ENCODE measurements at places on chromosomes 16 and 17.

- DNase-seq, result no peak
Observed at GRCh38 chr17:4124999-4125398, 17.8 kb downstream of the ZZEF1 start.

- DNase-seq, result no peak
Observed at GRCh38 chr17:47905221-47905733, 9.2 kb downstream of the SP2 start.

DNA sequence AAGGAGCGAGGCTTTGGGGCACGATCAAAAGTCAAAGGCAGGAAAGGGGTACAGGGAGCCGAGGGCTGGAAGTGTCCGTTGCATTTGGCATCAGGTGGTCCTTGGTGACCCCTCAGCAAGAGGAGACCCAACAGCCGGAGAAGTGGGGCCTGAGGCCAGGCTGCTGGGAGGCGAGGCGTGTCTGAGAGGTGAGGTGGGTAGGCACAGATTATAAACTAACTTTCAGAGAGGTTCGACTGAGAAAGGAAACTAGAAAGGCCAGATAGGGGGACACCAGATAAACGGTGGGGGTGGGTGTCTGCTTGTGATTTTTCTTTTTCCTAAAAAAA lies 3.6 kb downstream of the PECAM1 start:
- DNase-seq, result no peak

- DNase-seq, result no peak
Observed at GRCh38 chr16:86959729-86960128, 357.5 kb downstream of the C16orf95 start.

DNA sequence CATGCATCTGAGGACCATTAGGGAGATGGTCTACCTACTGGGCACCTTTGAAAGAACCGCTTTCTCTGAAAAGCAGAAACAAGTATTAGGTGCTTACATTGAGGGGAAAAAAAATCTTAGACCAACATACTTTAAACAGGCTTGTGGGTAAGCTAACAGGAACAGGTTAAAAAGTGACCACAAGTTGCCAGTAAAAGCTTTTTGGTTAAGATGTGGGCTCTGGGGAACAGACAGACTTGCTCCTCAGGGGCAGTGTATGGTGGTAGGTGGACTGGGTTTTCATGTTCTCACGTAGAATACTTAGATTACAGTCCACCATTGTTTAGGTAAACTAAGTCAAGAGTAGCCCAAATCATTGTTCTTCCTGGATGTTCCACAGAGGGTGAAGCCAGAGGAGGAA lies 41.2 kb downstream of the REXO5 start:
- DNase-seq, result no peak

DNA sequence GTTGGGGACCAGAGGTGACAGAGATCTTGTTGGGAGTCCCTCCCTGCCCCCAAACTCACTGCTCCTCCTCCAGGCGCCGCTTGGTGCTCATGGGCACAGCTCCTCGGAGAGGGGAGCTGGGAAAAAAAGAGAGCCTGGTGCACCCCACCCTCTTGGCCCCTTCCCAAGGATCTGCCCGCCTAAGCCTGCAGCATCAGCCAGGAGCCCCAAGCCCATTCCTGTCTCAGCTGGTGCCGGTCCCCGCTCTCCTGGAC lies 400 bp downstream of the HCFC1R1 start:
- no peak for DNase-seq

DNA sequence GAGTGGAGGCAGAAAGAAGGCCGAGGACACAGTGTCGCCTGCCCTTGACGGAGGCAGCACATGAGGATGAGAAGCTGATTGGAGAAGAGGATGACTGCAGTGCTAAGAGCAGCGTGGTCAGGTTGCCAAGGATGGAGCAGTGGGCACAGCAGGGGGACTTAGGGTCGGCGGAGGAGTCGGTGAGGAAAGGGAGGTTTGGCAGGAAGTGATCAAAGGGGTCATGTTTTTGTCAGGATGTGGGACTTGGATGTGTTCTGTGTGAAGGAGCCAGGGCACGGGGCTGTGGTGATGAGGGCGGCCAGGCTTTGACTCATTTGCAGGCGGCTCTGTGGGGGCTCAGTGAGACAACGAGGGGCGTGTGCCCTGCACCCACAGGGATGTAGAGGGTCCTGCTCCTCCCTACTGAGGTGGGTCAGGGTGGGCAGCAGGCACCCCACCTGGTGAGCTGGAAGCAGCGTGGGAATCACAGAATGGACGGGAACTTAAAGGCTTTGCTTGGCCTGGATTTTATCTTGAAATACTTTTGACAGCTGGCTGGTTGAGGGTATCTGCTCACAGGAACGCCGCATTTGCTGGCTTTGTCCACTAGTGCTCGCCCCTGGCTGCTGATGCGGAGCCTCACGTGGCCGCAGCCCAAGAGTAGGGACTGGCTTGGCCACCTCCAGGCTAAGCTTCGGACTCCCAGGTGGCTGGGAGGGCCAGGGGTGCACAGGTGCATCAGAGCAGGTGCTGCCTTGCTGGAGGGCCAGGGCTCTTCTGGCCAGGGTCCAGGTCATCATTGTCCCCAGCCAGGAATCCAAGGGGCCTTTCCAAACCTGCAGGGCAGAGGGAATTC lies 6.0 kb downstream of the MPG start:
- DNase-seq, result no peak

DNA sequence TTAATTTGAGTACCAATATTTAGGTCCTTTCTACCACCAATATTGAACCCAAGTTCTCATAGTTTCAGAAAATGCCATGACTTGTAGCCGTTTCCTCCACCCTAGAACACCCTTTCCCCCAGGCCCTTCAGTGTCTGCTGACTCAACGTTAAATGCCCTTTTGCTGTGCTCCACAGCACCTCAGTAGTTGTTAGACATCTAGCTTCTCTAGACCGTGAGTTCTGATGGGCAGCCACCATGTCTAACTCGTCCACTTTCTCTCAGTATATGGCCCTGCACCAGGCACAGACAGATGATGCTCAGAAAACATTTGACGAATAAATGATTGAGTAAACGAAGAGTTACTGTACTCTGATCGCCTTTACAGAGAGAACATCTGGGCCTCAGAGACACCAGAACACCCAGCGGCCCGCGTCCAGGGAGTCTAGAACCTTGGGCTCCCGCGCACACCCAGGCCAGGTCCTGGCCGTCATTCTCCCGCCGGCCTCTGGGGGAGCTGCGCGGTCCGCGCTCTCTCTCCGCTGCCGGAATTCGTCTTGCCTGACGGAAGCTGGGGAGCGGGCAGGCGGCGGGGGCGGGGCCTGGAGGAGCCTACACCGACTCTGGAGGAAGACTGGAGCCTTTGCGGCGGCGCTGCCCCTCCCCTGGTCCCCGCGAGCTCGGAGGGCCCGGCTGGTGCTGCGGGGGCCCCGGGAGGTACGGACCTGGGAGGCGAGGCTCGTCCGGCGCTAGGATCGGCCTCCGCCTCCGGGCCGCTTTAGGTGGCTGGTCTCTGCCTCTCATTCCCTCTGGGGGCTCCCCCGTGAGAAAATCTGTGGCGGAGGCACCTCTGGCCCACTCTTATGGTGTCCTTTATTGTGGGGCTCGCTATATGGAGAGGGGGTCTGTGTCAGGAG lies at the start of gene NKIRAS2:
TSS of gene NKIRAS2 (plus strand) at position 582 of the 896 bp plus-strand sequence. CDS start 1,488 bp downstream, outside the sequence.
- DNase-seq, result peak; percentile 95

DNA sequence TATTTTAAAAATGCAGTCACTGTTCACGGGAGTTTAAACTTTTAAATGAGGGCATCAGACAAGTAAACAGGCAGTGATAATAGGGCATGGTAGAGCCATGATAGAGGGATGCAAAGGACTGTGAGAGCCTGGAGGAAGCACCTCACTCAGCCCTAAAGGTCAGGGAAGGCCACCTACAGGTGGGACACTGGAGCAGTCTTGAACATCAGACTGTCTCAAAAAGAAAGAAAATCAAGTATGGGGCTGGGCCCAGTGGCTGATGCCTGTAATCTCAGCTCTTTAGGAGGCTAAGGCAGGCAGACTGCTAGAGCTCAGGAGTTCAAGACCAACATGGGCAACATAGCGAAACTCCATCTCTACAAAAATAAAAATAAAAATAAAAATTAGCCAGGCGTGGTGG lies 31.0 kb upstream of the DHRS7B start:
- DNase-seq, result no peak

GRCh38 chr17:16866436-16866835 lies 105.5 kb downstream of the TNFRSF13B start:
- DNase-seq, result no peak

- no peak for DNase-seq
Observed at GRCh38 chr16:73921295-73921694, 375.3 kb upstream of the PSMD7 start.

DNA sequence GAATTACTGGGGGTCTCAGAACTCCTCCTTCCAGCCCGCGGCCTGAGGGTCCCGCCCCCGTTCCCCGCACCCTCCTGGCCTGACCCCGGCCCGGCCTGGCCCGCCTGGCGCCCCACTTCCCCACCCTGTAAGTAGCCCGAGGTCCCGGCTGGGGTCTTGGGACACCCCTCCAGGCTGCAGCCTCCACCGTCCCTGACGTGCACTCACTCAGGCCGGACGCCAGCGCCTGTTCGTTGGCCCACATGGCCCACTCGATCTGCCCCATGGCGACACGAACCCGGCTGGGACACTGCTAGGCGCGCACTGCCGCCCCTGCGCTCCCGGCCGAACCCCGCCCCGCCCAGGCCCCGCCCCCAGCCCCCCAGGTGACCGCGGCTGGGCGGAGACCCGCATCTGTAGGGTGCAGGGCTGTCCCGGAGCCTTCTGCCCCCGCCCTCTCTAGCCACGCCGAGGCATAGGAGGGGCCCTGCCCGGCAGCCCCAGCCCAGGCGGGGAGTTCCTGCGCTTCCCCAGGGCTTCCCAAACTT lies at the start of gene CYBA:
TSS of gene CYBA (minus strand) at position 305 of the 527 bp plus-strand sequence. CDS start at position 265, 40 bp downstream.
- peak; percentile 93 for DNase-seq

- no peak for DNase-seq
Observed at GRCh38 chr17:79609673-79610645, 892 bp downstream of the RBFOX3 start.
